ENCODE measurements at places on chromosomes 6 and 20.

- no peak for DNase-seq
These were observed 914.9 kb upstream of the FLRT3 start for GRCh38 chr20:15252304-15252703.

DNA sequence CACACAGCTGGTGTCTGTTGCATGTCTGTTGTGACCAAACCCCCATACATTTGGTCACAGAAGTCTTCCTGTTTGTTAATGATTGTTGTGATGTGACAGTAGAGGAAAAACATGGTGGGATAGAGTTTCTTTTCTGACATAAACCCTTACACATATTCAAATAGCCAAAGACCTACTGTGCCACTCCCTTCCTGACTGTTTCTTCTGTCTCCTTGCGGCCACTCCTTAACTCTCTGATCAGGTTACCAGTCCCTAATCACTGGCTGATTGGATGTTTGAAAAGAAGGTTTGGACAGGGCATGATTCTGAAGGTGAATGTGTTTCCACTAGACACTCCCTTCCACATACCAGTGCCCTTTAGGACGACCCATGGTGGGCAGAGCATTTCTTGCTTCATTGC is 101.2 kb downstream of the SCP2D1 start:
- DNase-seq: no peak

GRCh38 chr20:34709044-34709830 is 5.1 kb downstream of the TP53INP2 start:
- DNase-seq: peak; percentile 89

GRCh38 chr20:20411402-20411801 is 43.5 kb downstream of the INSM1 start:
- no peak for DNase-seq

DNA sequence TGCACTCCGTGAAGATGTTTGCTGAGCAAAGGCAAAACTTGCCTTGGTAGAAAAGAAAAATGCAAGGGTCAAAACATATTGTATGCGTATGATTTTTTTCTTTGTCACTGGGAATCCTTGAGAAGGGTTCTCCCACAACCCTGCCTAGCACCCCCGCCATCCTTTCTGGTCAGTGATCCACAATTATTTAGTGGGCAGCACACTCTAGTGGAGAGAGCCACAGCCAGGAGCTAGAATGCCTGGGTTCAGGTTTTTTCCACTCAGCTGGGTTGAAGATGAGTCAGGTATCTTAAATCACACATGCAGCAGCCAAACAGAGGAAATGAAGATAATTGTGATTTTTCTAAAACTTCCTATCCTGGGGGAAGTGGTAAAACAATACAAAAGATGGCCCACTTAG is 243.1 kb downstream of the PKHD1 start:
- no peak for DNase-seq

All from hematopoietic multipotent progenitor cell treated with erythropoietin and hydrocortisone succinate and interleukin-3 and kit ligand, for 4 days (in vitro differentiated cells).